ENCODE measurements at places on chromosomes 12 and 14.

- no peak for DNase-seq
Measured at GRCh38 chr14:61329478-61330051, 8.2 kb downstream of the PRKCH start.

GRCh38 chr12:84166812-84167211, 745.8 kb downstream of the SLC6A15 start:
- no peak for DNase-seq

GRCh38 chr14:77622366-77622961, 6.0 kb upstream of the SPTLC2 start:
- no peak for DNase-seq

DNA sequence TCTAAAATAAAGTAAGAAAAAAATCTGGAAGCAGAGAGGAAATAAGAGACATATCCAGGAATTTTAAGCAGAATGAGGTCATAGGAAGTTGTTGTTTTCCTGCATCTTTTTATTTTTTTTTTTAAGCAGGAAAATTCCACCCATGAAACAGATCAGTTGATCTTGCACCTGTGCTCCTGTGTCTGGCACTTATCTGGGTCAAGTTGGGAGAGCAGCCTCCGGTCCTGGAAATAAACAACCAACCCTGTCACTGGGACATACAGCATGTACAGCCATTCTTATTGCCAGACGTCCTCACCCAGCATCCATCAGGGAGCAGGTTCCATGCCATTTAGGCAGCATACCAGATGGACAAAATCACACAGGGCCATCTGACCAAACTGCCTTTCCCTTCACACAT, 266.0 kb upstream of the BTG1 start:
- no peak for DNase-seq
